ENCODE measurements at places on chromosomes 3 and 15. TPM values are rescaled to one million over a fixed set of nuclear protein-coding genes. Genes with fewer than 3 reads are reported as not detected.

RLBP1 gene
- not detected for polyA plus RNA-seq

FBXL2 gene
- polyA plus RNA-seq: 14.4 TPM

DUOX1 gene
- polyA plus RNA-seq: not detected

ILDR1 gene
- not detected for polyA plus RNA-seq

SOX14 gene
- not detected for polyA plus RNA-seq

BNC1 gene
- 2.2 TPM for polyA plus RNA-seq

GOLGA6L10 gene
- polyA plus RNA-seq: 0.99 TPM

TMEM212 gene
- not detected for polyA plus RNA-seq

FSIP1 gene
- 0.43 TPM for polyA plus RNA-seq

IFT80 gene
- polyA plus RNA-seq: 29.2 TPM

KNL1 gene
- polyA plus RNA-seq: 3.0 TPM

ARNT2 gene
- 36.8 TPM for polyA plus RNA-seq

OXSM gene
- polyA plus RNA-seq: 19.7 TPM

CYP8B1 gene
- not detected for polyA plus RNA-seq

RASGRP1 gene
- 1.2 TPM for polyA plus RNA-seq

PRRT3 gene
- 4.2 TPM for polyA plus RNA-seq

Measured in AG04450 (cell line).